Testis (tissue), 5 donors: ENCODE measurements at places on chromosomes 7 and 10.

DNA sequence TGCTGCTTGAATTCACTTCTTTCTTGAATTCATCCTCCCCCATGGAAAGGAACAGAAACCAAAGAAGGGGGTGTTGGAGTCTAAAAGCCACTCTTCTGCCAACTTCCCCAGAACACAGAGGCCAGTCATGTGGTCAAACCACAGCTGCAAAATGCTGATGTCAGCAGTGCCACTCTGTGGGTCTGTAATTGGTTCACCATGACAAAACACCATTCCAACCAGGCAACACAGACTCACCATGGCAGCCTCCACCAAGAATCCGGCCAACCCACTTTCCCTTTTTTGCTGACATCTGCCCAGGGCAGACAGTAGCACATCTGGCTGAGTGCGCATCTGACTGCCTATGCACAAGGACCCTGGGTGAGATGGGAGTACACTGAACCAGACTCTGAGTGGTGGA is 16.8 kb downstream of the OSBPL3 start:
- peak; percentile 37 for DNase-seq

DNA sequence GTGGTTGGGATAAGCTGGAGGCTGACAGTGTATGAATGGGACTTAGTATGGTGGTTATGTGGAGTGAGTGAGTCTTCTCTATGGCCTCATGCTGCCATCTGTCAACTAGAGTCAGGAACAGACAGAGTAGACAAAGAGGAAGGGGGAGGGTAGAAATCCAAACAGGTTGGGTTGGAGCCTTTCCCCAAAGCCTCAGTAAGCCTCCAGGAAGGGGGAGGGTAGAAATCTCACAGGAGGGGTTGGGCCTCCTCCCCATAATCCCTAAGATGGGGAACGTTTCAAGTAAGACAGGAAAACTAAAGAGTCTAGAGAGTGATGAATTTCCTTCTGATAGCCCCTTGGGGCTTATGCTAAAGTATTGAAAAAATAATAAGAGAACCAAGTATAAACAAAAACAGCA is 2.0 kb upstream of the AKR1B15 start:
- DNase-seq = no peak

GRCh38 chr10:50794490-50794889 is 54.8 kb downstream of the ASAH2B start:
- DNase-seq = no peak

- no peak for DNase-seq
Observed at GRCh38 chr10:35271086-35271858, 65.0 kb upstream of the CCNY start.

- no peak for DNase-seq
Observed at GRCh38 chr7:138663725-138664710, 37.1 kb downstream of the SVOPL start.

GRCh38 chr7:51273360-51273759 is 43.2 kb downstream of the COBL start:
- no peak for DNase-seq

GRCh38 chr10:95505084-95505610 is 56.0 kb downstream of the SORBS1 start:
- no peak for DNase-seq

GRCh38 chr7:143455491-143455890 is 12.2 kb downstream of the TAS2R60 start:
- no peak for DNase-seq

- no peak for DNase-seq
Observed at GRCh38 chr10:129892548-129893052, 71.5 kb downstream of the EBF3 start.

GRCh38 chr7:101538596-101539459 is 90.3 kb downstream of the MYL10 start:
- peak; percentile 79 for DNase-seq

DNA sequence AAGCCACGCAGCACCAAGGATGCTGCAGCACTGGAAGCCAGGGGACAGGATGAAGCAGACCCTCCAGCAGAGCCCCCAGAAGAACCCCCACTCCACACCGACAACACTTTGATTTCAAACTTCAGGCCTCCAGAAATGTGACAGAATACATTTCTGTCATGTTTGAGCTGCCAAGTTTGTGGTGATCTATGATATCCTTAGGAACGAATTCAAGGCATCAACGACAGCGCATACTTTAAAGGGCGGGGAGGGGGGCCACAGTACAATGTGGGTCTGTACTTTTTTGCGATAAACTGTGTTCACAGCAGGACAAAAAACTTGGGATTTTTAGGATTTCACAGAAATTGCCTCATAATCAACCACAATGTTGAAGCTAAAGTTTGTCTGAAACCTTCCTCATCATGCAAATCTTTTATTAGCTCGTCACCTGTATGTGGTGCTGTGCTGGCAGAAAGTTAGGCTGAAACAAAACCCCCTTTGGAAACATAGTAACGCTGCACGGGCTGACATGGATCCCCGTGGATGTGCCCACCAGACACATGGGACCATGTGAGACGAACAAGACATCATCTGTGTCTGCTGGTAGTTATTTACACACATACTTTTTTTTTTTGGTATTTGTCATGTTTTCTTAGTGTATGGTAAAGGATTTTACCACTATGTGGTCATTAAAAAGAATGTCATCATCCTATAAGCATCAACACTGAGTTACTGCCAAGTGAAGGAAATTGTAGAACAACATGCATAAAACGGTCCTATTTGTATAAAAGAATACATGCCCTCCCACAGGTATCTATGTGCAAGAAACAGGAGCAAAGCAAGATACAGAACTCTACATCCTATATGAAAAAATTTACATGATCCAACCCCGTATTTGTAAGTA is 113.3 kb upstream of the AFAP1L2 start:
- no peak for DNase-seq

GRCh38 chr10:59098387-59098786 is 78.1 kb upstream of the PHYHIPL start:
- DNase-seq = no peak

DNA sequence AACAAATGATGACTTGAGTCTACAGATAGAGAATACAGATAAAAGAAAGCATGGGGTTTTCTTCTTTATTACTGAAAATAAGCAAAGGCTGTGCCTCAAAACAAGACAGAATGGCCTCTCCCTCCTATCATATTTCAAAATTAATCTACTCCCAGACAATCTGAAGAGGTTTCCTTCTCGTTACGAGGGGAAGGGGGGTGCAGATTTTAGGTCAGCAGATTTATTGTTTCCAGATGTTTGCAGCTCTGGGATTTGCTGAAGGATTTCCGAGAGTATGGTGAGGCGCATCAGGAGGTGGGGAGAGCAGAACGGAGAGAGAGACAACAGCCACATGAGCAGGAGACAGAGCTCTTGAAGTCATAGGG is 89.8 kb downstream of the KIAA1549 start:
- no peak for DNase-seq

DNA sequence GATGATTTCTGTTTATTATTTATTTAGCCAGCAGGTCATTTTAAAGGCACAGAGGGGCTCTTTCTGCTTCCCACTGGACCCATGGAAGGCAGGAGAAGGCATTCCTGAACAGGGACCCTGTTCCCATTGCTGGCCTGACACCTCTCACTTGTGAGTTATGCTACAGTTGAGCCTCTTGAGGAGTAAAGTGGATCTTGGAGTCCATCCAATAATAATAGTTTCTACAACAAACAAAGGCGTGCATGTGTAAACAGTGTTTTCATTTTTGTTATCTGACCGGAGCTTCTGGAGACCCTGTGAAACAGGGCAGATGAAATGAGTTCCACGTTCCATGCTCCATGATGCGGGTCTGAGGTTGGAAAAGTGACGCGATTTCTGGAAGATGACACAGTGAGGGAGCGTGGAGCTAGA is 127.3 kb upstream of the HABP2 start:
- no peak for DNase-seq

DNA sequence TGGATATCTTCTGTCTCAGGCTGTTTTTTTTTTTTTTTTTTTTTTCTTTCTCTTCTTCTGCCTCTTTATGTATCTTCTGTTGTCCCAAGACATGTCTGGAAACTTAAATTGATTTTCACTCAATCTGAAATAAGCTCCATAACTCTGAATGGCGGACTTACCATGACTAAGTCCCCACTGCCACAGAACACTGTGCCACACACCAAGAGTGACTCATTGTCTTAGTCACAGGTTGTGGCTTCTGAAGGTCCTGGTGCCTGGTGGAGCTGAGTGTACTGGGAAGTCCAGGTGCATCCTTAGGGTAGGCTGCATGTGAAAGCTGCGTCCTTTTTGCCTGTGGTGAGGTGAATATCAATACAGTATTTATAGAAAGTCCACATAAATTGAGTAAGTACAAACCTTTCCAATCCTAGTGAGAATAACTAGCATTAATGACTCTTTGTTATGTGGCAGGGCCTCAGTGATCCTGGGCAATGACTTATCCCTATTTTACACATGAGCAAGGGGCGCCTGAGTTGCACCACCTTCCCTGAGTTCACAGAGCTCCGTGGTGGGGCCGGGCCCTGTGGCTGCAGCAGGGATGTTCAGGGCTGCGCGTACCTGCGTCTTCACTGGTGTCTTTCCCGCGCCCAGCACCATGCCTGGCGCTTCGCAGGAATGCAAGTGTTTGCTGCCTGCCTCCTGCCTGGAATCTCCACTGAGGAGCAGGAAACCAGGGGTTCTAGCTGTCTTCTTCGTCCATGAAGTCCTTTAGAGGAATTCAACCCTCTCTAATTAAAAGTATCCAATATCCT is 4.3 kb downstream of the PFKP start:
- no peak for DNase-seq

DNA sequence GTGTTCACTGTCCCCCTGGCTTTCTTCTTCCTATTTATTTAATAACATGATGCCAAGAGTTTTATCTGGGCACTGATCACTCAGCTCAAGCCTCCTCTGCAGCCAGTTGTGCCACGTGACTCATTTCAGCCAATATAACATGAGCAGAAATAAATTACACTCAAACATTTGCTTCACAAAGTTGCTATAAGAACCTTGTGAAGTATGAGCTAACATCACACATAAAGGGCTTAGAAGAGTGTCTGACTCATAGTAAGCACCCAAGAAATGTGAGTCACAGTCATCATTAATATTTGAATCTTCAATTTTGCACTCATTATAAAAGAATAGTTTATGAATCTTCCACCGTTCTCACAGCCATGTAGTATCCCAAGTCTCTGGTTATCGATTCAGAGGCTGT is 414.6 kb upstream of the NPVF start:
- no peak for DNase-seq
